ENCODE measurements at places on chromosomes 6 and 20.

- DNase-seq = no peak
Observed at GRCh38 chr6:41498968-41499599, 47.1 kb upstream of the FOXP4 start.

DNA sequence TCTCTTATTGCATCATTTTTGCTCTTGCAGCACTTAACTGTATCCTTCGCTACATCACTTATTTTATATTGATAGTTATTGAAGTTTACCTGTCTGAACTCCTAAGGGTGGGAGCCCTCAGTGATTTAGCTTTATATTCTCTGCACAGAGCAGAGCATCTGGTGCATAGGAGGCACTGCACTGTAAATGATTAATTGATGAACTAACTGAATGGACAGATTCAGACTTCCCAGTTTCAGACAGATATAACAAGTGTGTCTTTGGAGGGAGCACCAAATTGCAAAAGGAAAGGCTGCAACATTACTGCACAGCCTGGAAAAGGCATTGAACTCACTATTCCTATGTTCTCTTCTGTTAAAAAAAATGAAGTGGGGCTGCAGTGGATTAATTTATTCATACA is 160.3 kb downstream of the EDN1 start:
- DNase-seq = no peak

DNA sequence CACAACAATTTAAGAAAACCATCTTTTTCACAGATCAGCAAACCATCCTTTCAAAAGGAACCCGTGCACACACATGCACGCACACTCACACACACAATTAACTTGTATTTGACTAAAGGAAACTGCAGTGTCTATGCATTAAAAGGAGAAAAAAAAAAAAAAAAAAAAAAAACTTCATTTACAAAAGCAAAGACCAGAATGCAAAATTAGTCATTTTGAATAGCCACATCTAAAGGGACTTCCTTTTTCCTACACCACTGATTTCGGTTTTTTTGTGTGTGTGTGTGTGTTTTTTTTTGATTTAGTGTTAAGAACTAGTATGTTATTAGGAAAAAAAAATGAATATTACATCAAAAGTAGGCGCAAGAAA is 6.3 kb downstream of the ZMYND8 start:
- DNase-seq = no peak

DNA sequence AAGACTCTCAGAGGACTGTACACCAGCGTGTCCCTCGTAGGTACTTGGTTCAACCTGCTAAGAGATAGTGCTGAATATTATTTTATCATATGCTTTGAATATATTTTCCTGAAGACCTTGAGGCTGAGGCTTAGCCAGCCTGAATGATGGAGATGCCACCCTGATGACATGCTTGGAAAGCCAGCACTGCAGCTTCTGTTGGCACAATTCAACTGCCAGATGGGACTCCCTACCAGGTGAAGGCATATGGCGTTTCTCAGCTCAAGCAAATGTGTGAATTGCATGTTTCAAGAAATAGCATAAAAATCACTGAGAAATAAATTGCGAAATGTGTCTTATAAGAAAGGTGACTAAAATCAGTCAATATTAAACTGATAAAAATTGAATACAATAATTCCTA is 228.1 kb upstream of the CST7 start:
- DNase-seq = no peak

- no peak for DNase-seq
Observed at GRCh38 chr6:149320796-149321195, 3.3 kb downstream of the TAB2 start.

GRCh38 chr6:31578184-31579118 is 3.1 kb downstream of the TNF start:
- DNase-seq = no peak

DNA sequence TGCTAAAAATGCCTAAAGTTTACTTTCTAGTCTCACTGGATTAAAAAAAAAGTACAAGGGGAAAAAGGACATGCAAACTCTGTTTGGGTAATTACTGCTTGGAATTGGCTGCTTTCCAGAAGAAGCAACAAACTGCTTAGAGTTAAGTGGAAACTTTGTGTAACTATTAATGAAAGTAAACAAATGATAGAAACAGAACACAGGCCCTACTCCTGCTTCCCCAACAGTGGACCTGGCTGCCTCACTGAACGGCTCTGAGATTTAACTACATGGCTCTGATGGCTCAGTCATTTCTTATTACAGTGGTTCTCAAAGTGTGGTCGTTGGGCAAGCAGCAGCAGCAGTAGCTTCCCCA is 108.5 kb downstream of the MAN1A1 start:
- DNase-seq = no peak

- no peak for DNase-seq
Observed at GRCh38 chr20:38141204-38141888, 23.7 kb downstream of the TGM2 start.

DNA sequence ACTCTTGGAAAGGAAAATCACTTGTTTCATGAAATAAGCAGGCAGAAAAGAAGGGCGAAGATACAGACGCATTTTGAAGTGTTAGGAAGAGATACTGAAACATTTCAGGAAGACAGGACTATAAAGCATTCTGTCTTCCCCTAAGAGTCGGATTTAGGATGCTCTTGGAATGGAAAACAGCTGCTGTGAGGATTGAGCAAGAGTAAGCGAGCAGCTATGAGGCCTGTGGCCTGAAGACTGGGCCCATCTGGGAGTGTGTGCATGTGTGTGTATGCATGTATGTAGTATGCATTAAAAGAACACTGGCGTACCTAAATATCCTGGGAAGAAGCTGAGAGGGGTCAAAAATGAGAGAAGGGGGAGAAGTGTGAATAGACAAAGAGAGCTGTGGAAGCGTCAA is 83.6 kb downstream of the SIM1 start:
- DNase-seq = no peak

- no peak for DNase-seq
Observed at GRCh38 chr6:170456334-170456733, 96.8 kb downstream of the PSMB1 start.

Data from activated T-cell treated with anti-CD3 and anti-CD28 coated beads, Interleukin-2, amount 50 U/mL, for 48 hours (primary cell).